ENCODE measurements at places on chromosomes 7 and 10.

DNA sequence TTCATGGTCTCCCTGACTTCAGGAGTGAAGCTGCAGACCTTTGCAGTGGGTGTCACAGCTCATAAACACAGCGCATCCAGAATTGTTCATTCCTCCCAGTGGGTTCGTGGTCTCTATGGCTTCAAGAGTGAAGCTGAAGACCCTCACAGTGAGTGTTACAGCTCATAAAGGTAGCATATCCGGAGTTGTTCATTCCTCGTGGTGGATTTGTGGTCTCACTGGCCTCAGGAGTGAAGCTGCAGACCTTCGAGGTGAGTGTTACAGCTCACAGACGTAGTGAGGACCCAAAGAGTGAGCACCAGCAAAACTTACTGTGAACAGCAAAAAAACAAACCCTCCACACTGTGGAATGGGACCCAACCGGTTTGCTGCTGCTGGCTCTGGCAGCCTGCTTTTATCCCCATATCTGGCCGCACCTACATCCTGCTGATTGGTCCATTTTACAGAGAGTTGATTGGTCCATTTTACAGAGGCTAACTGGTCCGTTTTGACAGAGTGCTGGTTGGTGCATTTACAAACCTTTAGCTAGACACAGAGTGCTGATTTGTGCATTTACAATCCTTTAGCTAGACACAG is 308.8 kb downstream of the PTPRN2 start:
- no peak for DNase-seq

DNA sequence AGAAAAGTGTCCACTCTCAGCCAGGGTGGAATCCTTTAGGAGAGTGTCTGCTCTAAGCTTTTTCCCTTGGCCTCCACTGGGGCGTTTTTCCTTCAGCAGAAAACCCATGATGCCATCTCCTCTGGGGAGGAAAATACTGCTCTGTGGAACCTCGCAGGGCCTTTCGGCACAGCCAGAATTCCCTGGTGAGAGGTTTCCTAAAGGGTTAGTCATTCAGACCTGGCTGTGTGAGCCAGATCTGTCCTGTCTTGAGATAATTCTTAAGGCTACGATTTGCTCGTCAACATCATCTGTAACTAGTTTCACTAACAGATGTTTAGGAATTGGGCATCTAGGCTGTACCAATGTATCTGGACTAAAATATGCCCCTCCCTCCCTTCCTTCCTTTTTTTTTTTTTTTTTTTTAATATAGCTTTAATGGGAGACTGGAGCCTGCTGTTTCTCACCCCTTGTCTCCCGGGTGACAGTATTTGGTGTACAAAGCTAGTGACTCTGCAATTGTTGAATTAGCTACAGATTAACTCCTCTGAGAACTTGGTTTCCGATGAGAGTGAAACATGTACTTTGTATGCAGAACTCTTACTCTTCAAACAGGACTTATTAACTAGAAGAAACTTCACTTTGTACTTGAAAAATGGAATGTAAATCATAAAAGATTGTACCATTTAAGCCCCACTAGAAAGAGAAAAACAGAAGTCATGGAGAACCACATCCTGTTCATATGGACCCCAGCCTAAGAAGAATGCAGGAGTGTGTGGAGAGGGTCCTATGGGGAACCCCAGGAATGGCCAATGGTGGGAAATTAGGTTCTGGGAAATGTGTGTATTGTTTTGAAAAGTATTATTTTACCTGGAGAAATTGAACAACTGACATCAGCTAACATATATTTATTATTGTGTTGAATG is 230.9 kb downstream of the CAMK1D start:
- no peak for DNase-seq

DNA sequence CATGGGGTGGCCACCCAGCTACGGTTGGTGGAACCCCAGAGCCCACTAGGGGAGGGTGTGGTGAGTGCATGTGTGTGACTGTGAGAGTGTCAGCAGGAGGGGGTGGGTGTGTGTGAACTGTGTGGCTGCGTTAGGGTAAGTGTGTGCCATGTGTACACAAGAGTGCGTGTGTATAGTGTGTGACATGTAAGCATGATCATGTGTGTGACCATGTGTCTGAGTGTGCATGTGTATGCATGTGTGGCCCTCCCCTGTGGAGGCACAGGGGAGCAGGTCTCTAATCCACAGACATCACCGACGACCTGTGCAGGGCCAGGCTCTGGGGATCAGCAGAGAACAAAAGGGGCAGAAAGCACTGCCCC is 3.5 kb upstream of the CFAP46 start:
- DNase-seq, result no peak

DNA sequence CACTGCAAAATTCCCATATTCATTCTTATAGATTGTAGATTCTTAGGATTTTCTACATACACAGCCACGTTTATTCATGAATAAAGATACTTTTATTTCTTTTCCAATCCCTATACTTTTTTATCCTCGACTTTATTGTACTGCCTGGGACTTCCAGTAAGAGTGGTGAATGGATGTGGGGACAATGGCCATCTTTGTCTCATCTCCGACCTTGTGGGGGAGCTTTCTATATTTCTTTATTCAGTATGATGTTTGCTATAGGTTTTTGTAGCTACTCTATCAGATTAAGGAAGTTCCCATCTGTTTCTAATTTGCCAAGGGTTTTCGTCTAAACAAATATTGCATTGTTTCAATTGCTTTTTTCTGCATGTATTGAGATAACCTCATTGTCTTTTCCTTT is 184.3 kb downstream of the FOXP2 start:
- DNase-seq, result no peak

GRCh38 chr7:155870334-155871180 is 58.3 kb upstream of the SHH start:
- no peak for DNase-seq

Measured in trophoblast cell (in vitro differentiated cells and primary cell).